ENCODE measurements at places on chromosomes 3 and 15.

- DNase-seq = no peak
Observed at GRCh38 chr15:101852356-101852755, 40.4 kb downstream of the OR4F15 start.

DNA sequence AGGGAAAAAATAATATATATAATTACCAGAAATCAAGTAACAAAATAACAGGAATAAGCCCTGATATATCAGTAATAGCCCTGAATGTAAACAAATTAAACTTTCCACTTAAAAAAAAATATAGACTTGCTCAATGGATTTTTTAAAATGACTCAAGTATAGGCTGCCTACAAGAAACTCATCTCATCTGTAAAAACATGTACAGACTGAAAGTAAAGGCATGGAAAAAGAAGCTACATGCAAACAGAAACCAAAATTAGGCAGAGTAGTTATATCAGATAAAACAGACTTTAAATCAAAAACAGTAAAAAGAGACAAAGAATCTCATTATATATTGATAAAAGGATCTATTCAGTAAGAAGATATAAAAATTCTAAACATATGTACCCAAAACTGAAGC, 82.4 kb upstream of the STT3B start:
- no peak for DNase-seq

DNA sequence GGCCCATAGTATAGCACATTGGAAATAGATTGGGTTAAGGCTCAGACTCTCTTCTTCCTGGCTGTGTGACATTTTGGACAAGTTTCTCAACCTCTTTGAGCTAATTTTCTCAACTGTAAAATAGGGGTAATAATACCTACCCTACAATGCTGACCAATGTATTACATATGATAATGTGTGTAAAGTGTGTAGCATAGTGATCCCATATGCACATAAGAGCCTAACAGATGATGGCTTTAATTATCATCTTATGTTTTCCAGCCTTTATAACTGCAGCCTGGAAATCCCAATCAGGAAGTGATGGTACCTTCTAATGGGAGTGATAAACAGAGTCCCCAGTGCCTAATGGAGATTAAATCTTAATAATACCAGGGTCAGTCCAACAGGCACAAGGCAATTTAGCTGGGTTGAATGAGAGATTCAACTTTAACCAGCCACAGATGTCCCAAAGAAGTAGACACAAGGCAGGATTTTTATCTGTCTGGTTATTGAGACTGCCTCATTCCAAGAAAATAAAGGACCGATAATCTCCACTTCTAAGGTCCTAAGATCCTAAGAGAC, 12.0 kb downstream of the ADAMTS9 start:
- DNase-seq = no peak

GRCh38 chr3:172752651-172753050, 2.1 kb downstream of the ECT2 start:
- DNase-seq = no peak

DNA sequence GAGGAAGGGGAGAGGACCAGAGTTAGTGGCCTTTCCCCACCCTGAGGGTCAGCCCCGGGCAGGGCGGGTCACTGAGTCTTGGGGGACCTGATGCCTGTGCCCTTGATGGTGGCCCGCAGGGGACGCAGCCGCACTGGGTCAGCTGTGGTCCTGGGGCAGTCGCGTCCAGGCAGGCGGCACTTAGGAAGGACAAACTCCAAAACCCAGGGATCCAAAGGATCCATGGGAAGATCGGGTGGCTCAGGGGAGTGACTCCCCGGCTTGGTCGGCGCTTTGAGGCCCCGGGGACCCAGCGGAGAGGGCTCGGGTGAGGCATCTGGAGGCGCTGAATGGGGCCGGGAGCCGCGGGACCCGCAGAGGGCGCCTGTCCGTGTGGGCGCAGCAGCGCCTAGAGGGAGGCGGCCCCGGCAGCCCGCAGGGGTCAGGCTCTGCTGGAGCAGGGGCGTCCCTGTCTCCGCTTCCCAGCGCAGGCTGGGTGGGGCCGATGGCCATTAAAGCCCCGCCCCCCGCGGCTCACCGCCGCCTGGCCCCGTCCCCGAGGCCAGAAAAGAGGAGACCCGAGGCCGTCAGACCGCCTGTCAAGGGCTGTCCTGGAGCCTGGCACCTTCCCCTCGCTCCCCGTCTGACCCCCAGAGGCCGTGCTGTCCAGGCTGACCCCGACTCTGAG, 17.5 kb downstream of the CIDEC start:
- peak; percentile 39 for DNase-seq

- peak; percentile 31 for DNase-seq
Observed at GRCh38 chr3:29430558-29430971, 149.7 kb downstream of the RBMS3 start.

GRCh38 chr3:190517687-190518086, 3.8 kb downstream of the IL1RAP start:
- DNase-seq = peak; percentile 42

- no peak for DNase-seq
Observed at GRCh38 chr15:92162657-92163056, 231.0 kb upstream of the ST8SIA2 start.

- DNase-seq = peak; percentile 74
Observed at GRCh38 chr3:126781889-126782491, 78.0 kb downstream of the CHCHD6 start.

GRCh38 chr3:49170744-49171118, 667 bp upstream of the KLHDC8B start:
- no peak for DNase-seq

DNA sequence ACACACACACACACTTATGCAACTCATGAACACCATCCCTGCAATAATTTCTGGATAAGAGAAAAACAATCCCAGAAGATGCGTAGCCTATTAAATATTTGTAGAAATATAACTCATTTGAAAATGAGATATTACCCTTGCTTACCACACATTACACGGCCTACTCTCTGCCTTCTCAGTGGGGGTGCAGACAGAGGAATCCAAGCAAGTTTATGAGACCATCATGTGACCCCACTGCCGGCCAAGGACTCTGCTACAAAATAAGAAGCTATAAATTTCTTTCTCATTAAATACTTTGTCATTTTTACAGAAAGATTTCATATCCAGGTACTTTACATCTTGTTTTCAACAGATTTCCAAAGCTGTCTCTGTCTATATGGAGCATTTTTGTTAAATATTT, 286.3 kb downstream of the ZNF385D start:
- no peak for DNase-seq

DNA sequence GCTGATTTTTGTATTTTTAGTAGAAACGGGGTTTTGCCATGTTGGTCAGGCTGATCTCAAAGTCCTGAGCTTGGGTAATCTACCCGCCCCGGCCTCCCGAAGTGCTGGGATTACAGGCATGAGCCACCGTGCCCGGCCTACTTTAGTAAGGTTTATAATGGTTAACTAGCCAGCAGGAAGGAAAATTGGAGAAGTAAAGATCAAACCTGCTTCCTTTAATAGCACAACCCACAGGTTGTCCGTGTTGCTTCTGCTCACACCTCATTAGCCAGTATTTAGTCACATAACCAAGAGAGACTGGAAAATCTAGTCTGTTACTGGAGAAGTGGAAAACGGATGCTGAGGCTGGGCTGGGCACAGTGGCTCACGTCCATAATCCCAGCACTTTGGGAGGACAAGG, 51.9 kb upstream of the TBL1XR1 start:
- peak; percentile 87 for DNase-seq

- DNase-seq = no peak
Observed at GRCh38 chr3:172643506-172644179, 67.2 kb downstream of the NCEH1 start.

DNA sequence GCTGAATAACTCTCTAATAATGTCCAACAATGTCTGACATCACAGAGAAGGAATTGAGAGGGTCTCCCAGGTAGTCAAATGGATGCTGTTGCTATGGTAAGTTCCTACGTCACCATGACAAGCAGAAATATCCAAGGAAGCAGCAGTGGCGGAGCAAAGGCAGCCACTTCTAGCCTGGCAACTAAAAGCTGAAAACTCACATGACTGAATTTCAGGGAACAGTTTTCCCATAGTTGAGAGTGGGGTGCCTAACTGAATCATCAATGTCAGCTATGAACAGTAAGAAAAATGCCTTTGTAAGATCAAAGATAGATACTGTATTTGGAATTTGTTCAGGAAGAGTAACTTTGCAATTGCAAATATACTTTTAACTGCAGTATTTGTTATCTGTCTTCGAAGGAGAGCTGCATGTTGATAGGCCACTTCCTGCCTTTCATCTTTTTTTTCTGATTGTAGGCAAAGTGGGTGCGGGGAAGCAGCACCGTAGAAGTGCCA, 161.7 kb downstream of the BBX start:
- no peak for DNase-seq
